Cortex of kidney (tissue), 1 donor: ENCODE measurements at places on chromosomes 13 and 19.

DNA sequence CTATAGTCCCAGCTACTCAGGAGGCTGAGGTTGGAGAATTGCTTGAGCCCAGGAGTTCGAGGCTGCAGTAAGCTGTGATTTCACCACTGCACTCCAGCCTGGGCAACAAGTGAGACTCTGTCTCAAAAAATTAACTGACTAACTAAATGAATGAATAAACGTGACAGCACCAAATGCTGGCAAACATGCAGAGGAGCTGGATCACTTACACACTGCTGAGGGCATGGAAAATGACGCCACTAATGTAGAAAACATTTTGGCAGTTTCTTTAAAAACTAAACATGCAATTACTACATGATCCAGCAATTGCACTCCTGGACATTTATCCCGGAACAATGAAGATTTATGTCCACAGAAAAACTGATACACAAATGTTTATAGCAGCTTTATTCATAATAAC, 31.3 kb upstream of the GTF3A start:
- no peak for DNase-seq

DNA sequence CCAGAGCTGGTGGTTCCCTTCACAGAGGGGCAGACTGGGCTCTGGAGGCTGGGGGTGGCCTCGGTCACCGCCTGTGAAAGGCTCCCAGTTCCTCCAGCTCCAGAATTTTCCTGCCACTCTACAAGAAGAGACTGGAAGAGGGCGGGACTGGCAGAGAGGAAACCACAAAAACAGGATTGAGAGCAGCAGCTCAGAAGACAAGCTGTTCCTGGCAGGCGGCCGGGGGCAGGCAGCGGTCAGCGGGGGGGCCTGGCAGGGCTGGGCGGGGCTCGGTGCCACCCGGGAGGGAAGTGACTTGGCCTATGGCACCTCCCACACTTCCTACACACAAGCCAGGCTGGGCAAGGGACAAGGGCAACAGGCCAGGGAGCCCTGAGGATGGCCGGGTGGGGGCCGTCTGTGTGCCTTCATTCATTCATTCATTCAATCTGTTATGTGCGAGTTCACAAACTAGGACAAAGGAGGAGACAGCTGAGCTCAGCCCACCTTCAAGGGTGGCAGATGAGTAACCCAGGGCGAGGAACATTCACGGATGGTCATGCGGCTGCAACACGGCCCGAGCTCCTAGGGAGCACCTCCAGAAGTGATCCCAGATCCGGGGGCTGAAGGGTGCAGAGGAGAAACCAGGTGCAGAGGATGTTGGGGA, 16.9 kb upstream of the BTBD2 start:
- no peak for DNase-seq

DNA sequence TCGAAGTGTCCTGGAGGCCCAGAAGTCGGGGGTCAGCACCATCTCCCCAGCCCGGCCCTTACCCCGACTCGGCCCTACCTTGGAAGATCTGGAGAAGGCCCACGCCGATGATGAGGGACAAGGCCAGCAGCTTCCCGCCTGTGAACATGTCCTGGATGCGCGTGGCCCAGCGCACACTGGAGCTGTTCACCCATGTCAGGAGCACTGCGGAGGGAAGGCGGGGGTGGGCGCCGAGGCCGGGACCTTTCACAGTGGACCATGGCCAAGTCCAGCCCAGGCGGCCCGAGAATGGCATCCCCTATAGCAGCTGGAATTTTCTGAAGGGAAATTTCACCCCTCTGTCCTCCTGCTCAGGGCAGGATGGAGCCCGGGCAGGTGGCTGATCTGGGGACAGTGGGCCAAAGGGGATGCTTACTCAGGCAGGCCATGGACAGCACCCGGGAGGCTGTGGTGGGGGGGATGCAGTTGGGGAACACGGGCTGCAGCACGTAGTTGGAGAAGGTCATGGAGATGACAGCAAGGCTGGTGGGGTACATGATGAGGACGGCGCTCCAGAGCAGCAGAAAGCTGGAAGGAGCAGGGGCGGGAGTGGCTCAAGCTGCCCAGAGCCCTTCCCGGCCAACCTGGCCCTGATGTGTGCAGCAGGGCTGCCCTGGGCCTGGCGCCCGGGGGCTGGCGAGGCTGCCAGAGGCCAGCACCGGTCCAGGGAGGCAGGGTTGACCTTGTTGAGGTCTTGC, 13.0 kb downstream of the SLC7A10 start:
- no peak for DNase-seq

GRCh38 chr19:35247526-35248309, 1.1 kb upstream of the LSR start:
- no peak for DNase-seq

- DNase-seq = no peak
These were observed 17.4 kb downstream of the ZNF579 start for GRCh38 chr19:55563261-55563690.

GRCh38 chr19:2540646-2541454, 64.9 kb downstream of the GADD45B start:
- DNase-seq = no peak

DNA sequence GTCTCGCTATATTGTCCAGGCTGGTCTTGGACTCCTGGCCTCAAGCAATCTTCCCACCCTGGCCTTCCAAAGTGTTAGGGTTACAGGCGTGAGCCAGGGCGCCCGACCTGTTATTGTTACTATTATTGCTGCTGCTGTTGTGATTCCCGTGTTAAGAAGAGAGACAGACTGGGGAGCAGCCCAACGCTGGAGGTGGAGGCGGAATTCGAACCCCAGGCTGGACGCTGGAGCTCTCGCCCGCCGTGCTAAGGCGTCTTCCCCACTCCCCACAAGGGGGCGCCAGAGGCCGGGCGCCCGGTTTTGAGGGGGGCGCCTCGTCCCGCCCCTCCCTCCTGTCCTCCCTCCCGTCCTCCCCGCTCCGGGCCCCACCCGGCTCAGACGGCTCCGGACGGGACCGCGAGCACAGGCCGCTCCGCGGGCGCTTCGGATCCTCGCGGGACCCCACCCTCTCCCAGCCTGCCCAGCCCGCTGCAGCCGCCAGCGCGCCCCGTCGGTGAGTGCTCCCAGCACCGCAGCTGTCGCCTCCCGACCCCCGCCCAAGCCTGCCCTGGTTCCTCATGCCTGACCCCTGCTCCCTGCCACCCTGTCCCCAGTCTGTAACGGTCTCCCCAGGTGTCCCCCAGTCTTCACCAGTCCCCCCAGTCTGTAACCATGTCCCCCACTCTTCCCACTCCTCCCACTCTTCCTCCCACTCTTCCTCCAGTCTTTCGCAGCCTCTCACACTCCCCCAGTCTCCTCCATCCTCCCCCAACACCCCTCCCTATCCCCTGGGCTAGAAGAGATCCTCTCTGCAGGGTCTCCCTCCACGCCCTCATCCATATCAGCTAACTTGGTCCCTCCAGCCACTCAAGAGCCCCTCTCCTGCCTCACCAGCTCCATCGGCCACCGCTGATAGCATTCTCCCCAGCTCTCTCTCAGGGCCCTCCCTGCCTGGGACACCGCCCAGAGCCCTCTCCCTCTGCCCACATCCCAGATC, at the start of gene EHD2:
Gene EHD2, plus strand, starts transcription at position 377 of the 976 bp plus-strand sequence. CDS start 3,191 bp downstream, outside the sequence.
- no peak for DNase-seq

- DNase-seq = no peak
These were observed 248.5 kb downstream of the KCTD12 start for GRCh38 chr13:76637641-76638141.

GRCh38 chr13:100581504-100581903, 7.1 kb downstream of the GGACT start:
- no peak for DNase-seq

DNA sequence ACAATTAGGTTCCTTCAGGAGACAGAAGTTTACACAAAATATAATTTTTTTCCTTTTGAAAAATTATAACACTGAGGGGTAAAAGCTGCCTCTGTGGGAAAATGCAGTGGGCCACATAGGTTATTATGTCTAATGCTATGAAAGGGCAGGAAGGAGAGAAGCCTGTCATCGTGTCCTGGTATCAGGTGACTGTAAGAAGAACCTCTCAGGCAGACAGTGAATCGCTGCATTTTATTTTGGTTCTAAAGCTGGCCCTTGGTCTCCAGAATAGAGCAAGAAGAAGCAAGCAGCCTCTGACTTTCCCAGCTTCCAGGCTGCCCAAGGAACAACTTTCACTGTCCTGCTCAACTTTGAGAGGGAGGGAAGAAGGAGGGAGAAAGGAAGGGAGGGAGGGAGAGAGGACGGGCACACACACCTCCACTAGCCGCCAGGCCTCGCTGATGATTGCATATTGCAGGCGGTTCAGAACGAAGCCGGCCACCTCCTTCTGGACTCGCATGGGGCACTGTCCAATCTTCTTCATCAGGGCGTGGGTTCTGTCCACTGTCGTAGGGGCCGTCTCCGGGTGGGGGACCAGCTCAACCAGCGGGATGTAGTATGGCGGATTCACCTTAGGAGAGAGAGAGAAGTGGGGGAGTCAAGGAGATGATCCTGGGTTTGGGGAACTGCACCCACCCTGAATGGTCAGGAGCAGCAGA, 93.8 kb downstream of the CRYL1 start:
- DNase-seq = no peak

DNA sequence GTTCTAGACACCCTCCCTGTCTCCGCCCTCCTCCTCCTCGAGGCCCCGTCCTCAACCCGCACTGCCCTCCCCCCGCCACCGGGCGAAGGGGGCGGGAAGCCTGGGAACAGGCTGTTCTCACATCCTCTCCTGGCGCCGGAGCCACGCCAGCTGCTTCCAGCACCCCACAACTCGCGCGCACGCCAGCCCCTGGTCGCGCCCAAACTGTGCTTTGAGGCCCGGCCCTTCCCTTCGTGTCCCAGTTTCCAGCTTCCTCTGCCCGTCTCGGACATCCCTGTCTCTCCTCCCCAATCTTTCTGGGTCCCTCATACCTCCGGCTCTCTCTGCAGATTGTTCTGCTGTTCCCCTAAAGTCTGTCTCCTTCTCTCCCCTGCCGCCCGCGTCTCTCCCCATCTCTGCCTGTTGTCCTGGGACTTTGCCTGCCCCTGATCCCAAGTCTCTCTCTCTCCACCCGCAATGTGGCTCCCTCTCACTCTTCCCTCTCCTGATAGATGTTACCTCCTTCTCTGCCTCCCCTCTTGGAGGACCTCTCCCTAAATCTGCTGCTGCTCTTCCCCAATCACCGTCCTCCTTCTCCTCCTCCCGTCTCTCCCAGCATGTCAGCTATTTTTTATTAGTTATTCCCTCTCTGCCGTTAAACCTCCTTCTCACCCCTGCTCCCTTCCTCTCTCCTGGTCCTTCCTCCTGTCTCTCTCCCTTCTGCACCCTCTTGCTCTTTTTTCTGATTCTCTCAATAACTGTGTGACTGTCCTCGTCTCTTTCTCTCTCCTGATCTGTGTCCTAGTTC, 14.2 kb downstream of the DPF1 start:
- DNase-seq = no peak

- no peak for DNase-seq
These were observed 12.2 kb downstream of the PRKCSH start for GRCh38 chr19:11447347-11448262.

DNA sequence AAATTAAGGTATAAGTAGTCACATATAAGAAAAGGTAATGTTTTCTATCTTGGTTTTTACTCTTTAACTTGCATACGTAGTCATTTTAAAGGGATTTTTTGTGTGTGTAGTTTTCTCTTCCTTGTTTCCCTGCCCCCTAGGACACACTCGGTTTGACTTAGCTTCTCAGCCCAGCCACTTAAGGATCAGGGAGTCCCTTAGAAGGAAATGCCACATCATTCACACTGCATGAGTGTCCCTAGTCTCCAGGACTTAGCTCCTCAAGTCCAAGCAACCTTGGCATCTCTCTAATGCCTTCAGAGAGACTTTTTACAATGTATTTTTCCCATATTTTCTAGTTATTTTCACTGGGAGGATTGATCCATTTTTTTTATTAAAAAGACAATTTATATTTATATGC, 1407.7 kb downstream of the EFNB2 start:
- no peak for DNase-seq

DNA sequence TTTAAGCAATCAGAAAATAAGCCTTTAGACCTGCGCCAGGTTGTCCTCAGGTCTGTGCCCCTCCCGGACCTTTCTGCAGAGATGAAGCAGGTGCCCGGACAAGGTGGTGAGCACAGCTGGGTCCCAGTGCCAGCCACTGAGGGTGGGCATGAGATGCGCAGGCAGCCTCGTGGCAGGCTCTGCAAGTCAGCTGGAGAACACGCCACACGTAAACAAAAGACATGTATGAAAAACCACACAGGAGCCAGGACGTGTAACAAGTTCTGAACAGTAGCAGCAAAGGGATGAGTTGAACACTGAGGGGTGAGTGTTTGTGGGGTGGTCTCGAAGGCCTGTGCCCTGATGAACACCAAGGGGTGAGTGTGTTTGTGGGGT, 68.8 kb upstream of the MCF2L start:
- DNase-seq = no peak

DNA sequence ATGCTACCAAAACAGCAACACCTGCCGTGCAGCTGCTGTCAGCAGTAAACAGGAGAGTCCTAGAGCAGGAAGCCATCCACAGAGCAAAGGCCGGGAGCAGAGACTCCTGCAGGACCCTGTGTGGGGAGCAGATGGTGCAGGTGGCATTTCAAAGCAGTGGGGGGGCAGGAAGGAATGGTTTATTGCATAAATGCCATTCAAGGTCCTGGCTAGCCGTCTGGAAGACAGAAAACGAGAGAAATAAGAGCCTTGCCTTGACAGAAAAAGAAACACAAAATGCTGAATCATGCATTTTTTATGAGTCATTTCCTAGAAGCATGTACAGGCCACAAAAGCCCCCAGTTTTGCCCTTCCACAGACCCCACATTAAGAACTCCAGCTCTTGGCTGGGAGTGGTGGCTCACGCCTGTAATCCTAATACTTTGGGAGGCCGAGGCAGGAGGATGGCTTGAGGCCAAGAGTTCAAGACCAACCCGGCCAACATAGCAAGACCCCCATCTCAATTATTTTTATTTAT, 5.4 kb downstream of the RSPH6A start:
- no peak for DNase-seq

DNA sequence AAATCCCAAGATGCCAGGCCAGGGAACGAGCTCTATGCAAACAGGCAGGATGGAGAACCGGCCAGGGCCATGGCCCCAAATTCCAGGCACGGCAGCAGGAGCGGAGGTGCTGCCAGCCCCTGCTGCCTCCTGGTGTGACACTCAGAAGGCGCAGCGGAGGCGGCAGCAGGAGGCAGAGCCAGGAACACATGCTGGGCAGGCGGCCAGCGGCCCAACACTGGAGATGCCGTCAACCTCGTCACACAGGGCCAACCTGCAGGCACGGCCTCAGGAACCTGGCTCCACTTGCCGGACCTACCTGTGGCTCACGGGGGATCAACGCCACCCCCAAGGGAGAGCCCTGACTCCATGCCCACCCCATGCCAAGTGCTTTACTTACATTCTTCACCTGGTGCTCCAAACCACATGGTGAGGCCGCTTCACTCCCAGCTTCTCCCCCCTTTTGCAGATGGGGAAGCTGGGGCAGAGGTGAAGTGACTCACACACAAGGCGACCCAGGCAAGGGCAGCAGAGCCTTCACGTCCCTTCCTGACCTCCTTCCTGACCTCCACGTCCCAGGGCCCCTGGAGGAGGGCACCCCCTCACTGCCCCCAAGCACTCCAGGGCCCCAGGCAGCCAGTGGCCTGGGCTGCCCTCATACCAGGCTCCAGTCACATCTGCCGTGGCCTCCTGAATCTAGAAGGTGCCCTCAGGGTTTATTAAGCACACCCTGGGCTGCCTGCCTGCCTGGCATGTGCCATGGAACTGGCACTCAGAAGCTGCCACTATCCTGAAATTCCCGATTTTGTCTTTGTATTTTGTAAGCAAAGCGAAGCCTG, 43.5 kb downstream of the GGACT start:
- DNase-seq = no peak

- no peak for DNase-seq
These were observed 10.6 kb downstream of the NOP53 start for GRCh38 chr19:47755762-47756626.

GRCh38 chr19:38838208-38838985, 6.8 kb upstream of the ECH1 start:
- no peak for DNase-seq

- no peak for DNase-seq
These were observed 9.2 kb upstream of the MEX3D start for GRCh38 chr19:1577090-1577928.
